GM23338 (cell line): ENCODE measurements at places on chromosomes 4 and X.
A peak's percentile ranks its signal among the peaks of the same experiment; 100 is the strongest.

DNA sequence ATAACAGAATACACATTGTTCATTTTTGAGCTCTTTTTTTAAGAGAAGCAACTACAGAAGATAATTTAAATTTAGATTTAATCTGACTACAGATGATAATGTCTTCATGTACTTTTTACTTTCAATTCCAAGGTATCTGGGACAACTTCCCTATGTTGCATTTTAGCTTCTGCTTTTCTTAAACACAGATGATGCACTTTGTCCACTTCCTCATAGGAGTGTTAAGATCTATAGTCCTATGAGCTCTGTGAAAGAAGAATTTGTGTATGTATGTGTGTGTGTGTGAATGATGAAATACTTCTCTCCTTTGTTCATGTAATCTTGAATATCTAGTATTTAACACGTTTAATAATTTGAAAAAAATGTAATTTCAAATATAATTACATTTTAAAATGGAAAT lies 5.3 kb upstream of the FHIP1A start:
- no peak for DNase-seq

DNA sequence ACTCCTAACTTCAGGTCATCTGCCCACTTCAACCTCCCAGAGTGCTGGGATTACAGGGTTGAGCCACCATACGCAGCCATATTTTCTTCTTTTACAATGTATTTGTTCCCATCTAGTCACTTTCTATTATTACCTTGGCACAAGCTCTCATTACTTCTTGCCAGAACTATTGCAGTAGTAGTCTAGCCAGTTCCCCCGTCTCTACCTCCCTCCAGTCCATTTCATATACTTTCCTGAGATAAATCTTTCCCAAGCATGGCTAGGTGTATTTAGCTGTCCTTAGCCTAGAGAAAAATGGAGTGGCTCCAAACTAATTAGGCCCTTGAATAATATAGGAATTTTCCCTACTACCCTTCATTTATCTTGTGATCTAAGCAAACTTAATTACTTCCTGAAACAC lies 412.2 kb downstream of the RPA4 start:
- DNase-seq = no peak

GRCh38 chr4:72016011-72016410 lies 15.8 kb upstream of the NPFFR2 start:
- DNase-seq = no peak

GRCh38 chr4:15901998-15902397 lies 36.5 kb downstream of the FGFBP1 start:
- DNase-seq = no peak

DNA sequence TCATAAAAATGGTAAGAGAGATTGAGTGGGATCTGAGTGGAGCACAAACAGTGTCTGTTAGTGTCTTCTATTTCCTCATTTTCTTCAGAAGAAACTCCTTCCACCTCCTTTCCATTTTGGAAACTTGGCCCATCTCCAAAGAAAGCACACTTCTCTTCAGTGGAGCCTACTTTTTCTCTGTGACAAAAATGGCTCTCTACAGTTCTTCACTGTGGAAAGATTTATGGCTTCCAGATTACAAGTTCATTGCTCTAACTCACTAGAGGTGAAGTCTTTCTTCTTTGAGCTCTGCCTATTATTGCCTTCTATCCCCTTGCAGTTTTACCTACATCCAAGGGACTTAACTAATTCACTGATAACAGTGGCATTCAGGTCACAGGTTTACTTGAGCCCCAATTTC lies 325.8 kb downstream of the ANTXR2 start:
- DNase-seq = no peak

GRCh38 chrX:148813422-148813821 lies 313.0 kb downstream of the AFF2 start:
- no peak for DNase-seq

- no peak for DNase-seq
These were observed 8.2 kb downstream of the FANCB start for GRCh38 chrX:14864631-14865030.

- peak; percentile 5 for DNase-seq
These were observed 26.3 kb downstream of the UPF3B start for GRCh38 chrX:119826399-119826959.

- DNase-seq = no peak
These were observed 1.6 kb downstream of the METAP1 start for GRCh38 chr4:98997166-98997565.

DNA sequence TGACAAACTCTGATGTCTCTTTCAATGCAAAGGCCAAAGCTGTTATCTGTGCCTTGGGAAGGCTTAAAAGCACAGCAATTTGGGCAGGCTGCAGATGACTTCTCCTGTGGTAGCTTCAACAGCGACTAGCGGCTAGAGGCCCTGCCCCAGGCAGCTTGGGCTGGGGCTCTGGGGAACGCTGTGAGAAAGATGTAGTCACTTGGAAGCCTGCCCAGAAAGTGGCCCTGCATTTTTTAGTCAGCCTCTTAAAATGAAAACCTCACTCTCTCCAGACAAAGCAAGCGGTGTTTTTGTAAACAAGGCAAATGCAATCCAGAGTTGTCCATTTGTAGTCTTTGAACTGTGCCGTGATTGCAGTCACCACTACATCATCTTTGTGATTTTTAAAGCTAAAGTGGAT lies 27.5 kb downstream of the PCYT1B start:
- DNase-seq = no peak

DNA sequence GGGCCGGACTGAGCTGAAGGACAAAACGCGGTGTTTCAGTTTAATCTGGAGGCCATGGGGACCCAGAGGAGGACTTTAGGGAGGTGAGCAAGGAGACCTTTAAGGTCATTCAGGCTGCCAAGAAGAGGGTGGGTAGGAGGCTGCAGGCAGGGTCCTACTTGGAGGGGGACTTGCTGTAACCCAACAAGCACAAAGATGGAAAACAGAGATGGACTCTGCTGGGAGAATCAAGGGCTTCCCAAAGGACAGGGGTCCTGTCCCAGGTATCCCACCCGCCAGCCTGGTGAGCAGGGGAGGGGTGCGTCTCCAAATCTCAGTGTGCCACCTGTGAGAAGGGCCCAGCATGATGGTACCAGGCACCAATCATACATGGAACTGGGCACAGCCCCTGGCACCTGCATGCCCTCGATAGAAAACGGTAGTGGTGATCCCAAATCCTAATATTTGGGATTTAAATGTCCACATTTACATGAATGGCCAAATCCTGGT lies 3.9 kb upstream of the HAUS3 start:
- DNase-seq = no peak

DNA sequence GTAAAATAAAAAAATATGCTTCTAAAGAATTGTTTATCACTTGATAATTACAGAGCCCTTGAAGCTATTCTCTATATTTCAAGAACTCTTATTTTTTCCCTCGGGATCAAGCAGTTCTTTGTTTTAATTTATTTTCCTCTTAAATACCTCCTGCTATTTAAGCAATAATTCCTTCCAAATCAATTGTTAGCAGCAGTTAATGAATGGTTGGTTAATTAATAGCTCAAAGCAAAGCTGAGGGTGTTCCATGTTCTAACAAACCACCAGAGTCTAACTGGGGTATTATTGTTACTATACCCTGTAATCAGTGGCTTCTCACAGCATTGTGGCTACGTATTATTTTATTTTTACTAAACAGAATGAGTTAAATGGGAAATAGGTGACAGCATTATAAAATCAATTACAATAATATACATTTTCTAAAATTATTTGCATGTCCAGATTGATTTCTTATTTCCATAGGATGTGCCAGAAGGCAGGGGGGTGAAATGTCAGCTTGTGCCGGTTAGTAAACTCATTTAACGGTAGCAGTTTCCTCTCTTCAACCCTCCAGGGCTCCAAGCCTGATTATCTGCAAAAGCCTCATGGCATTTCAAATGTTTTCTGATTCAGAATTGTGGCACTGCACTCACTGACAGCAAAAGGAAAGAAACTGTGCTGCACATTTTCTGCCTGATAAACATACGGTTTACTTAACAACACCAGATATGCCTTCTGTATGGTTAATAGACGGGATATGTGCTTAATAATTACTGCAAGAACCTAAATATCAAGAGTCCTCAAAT lies 286.9 kb upstream of the EMCN start:
- DNase-seq = no peak

- DNase-seq = no peak
These were observed 25.1 kb upstream of the APLN start for GRCh38 chrX:129679901-129680300.

DNA sequence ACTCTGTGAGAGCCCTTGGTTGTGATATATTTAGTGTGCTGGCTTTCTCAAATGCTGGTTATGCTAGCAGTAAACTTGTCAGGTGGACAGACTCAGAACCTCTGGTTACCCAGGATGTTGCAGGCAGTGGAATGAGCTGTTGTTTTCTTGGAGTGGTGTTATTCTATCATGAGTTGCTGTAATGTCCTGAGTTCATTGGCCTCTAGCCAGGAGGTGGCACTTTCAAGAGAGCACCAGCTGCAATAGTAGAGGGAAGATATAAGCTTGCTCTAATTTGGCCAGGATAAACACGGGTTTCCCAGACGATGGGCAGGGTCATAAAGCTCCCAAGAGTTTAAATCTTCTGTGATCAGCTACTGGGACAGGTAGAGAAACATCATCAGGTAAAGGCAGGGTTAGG lies 95.0 kb upstream of the UBQLN2 start:
- no peak for DNase-seq

DNA sequence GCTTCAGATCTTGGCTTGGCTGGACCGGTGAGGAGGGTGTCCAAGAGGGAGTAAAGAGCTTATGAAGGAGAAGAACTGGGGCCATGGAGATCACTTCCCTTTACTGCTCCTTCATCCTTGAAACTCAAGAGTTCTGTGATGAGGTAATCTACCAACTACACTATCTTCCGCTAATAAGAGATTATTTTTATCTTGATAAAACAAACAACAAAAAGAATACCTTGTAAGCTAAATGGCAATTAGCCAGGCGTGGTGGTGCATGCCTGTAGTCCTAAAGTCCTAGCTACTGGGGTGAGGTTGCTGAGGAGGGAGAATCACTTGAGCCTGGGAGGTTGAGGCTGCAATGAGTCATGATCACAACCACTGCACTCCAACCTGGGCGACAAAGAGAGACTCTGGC lies 47.4 kb downstream of the HAUS3 start:
- DNase-seq = no peak

GRCh38 chrX:107542500-107542899 lies 85.8 kb upstream of the PRPS1 start:
- DNase-seq = peak; percentile 71

DNA sequence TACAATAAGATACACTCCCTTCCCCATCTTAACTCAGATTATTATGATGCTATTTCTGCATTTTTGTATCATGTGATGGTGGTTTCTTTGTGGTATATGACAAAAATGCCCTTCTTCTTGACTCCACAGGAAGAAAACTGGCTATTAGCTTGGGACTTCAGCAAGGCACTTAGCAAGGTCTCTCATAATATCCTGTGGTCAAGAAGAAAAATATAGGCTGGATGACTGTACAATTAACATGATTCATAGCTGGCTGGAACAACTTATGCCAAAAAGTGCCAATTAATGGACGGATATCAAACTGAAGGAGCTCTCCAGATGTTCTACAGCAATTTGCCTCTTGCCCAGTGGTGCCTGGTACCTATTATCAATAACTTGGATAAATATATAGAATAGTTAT lies 2.3 kb upstream of the MID1IP1 start:
- DNase-seq = no peak

DNA sequence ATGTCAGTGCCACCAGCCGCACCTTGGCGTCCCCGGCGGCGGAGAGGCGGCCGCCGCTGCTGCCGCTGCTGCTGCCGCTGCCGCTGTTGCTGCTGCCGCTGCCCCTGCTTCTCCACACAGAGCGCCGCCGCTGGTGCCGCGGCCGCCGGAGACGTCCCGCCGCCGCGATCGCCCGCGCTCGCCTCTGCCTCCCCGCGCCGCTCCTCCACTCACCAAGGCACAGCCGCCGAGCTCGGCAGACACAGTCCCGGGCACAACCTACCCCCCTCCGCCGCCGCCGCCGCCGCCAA lies at the start of gene PPP3CA:
Gene PPP3CA (minus strand): TSS at position 260 of the 290 bp plus-strand sequence.
- DNase-seq = no peak

GRCh38 chr4:107900508-107900907 lies 30.8 kb upstream of the CYP2U1 start:
- no peak for DNase-seq

- DNase-seq = no peak
These were observed 300.9 kb upstream of the CPEB2 start for GRCh38 chr4:14701389-14701788.

GRCh38 chr4:41339812-41340809 lies 83.4 kb downstream of the UCHL1 start:
- peak; percentile 87 for DNase-seq

- DNase-seq = no peak
These were observed 11.3 kb downstream of the RASSF6 start for GRCh38 chr4:73608689-73609594.

DNA sequence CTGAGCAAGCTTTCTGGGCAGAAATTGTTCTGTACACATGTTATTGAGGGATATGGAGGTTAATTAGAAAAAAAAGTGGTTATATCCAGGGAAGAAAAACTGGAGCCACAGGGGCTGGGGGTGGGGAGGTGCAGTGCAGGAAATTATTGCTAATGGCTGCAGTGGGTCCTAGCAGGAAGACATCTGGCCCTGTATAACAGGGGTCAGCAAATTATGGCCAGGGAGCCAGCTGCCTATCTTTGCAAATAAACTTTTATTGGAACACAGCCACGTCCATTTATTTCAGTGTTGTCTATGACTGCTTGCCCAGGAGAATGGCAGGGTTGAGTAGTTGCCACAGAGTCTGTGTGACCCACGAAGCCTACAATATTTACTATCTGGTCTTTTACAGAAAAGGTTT lies 23.4 kb upstream of the PRPS2 start:
- DNase-seq = no peak

DNA sequence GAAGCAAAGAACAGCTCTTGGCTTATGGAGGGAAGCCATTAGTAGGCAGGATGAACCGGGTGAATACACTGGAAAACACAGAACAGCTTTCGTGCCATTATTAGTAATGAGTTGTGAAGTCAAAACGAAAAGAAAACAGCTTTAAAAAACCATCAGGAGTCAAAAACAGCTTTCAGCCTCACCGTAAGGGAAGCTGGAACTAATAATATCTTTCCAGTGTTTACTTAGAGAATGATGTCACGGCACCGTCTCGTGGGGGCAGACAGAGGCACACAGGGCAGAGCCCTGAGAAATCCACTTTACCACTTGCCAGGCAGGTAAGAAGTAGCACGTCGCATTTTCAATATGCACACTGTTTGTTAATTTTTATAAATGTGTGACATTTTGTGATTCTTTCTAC lies 37.9 kb upstream of the HMX1 start:
- DNase-seq = no peak

DNA sequence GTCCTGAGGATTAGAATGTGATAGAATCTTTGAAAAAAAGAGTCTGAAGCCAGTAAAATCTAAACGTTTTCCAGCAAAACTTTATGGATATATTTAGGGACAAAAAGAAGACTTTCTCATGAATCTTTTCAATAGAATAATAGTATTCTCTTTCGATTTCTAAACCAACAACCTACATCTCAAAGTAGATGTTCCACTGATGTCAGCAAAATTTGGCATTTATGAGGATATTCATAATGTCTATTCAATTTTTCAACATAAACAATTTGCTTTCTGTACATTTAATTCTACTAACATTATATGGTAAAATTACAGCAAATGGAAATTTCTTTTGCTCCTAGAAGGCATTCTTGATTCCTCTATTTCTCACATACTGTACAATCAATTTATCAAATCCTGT lies 886.5 kb downstream of the CENPC start:
- no peak for DNase-seq

- no peak for DNase-seq
These were observed 107.3 kb downstream of the CPEB2 start for GRCh38 chr4:15109600-15109999.

- DNase-seq = peak; percentile 69
These were observed 3.4 kb downstream of the ATP1B4 start for GRCh38 chrX:120365320-120365719.

- DNase-seq = no peak
These were observed 241.9 kb upstream of the SFRP2 start for GRCh38 chr4:154030746-154031145.

- DNase-seq = peak; percentile 72
These were observed at the start of gene FREM3 for GRCh38 chr4:143700416-143701352. Gene FREM3, minus strand, starts transcription at chr4:143700675. Its CDS starts 0 bp downstream, at chr4:143700675.
